Dermis microvascular lymphatic vessel endothelial cell (primary cell): ENCODE measurements at places on chromosomes 5 and 9.
A peak's percentile ranks its signal among the peaks of the same experiment; 100 is the strongest.

- peak; percentile 56 for DNase-seq
These were observed 81.2 kb upstream of the CCDC112 start for GRCh38 chr5:115377468-115378217.

DNA sequence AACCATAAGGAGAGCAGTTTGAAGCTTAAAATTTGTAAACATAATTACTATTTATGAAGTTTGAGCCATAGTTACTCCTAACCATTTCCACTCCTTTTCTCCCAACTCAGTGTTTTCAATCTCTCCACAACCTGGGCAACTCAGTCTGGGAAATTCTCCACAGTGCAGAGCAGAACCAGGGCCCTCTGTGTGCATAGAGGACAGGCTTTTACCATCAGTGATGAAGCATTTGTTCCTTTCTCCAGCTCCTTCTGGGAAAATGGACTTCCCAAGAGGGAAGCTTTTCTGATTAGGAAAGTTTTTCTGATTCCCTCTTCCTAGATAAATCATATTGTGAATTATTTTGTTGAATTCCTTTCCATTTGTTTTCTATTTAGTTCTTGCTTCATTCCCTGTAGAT is 132.3 kb upstream of the MPDZ start:
- DNase-seq = no peak

DNA sequence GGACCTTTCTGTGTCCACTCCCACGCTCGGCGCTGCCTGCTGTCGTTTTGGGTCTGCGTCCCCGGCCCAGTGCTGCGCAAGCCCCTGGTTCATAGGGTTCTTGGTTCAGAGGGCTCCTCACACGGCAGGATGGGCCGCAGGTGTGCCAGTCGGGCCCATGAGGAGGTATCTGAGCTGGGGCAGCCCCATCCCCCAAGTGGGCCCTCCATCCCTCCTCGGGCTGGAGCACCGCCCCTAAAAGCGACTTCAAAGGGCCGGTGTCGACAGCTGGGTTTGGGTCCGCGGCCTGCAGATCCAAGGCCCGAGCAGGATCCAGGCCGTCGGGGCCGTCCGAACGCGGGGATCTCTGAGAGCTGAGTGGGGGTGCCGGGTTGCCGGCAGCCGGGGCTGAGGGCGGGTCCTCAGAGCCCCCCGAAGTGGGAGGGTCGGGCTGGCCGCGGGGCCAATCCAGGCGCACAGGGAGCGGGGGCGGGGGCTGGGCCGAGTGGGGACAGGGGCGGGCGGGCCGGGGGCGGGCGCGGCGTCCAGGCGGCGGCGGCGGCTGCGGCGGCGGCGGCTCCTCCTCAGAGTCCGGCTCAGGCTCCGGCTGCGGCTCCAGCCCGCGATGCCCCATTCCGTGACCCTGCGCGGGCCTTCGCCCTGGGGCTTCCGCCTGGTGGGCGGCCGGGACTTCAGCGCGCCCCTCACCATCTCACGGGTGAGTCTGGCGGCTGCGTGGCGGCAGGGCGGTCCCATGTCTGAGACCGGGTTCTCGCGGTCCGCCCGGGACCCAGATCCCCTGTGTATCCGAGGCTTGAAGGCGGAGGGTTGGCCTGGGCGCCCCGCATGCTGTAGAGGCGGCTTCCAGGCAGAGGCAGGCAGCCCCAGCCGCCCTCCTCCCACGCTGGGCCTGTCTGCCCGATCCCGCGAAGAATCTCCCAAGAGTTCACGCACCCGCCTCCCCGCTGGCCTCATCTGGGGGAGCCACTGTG is at the start of gene PDLIM4:
Gene PDLIM4 (plus strand): TSS at position 566 of the 971 bp plus-strand sequence. CDS start 39 bp downstream, at position 605.
- peak; percentile 61 for DNase-seq

DNA sequence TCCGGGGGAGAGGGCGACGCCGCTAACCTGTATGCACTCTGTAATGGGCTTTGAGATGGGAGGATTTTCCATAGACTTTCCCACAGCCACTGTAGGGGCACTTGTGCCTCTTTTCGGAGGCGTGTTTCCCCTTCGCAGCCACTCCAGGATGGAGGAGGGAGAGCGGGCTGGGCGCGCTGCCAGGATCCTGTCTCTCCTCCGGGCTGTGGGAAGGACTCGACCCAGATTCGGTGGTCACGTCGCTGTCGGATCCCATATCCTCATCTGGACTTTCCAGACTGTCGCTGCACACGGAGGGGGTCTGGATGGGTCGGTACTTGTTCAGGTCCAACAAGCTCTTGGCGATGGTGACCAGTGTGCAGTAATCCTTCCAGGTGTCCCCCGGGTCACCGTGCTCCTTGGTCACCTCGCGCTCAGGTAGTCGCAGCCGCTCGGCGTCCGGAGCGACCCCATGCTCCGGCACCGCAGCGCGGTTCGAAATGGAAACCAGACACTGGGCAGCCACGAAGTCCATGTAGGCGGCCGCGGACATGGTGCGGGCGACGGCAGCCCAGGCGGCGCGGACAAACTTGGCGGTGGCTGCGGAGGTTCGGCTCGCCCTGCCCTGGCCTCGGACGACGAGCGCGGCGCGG is 1.5 kb downstream of the KLF9 start:
- peak; percentile 86 for DNase-seq

- DNase-seq = no peak
These were observed 81.1 kb downstream of the SEC61B start for GRCh38 chr9:99303177-99303576.

- peak; percentile 46 for DNase-seq
These were observed 161.9 kb downstream of the ARHGAP26 start for GRCh38 chr5:142931896-142932686.

DNA sequence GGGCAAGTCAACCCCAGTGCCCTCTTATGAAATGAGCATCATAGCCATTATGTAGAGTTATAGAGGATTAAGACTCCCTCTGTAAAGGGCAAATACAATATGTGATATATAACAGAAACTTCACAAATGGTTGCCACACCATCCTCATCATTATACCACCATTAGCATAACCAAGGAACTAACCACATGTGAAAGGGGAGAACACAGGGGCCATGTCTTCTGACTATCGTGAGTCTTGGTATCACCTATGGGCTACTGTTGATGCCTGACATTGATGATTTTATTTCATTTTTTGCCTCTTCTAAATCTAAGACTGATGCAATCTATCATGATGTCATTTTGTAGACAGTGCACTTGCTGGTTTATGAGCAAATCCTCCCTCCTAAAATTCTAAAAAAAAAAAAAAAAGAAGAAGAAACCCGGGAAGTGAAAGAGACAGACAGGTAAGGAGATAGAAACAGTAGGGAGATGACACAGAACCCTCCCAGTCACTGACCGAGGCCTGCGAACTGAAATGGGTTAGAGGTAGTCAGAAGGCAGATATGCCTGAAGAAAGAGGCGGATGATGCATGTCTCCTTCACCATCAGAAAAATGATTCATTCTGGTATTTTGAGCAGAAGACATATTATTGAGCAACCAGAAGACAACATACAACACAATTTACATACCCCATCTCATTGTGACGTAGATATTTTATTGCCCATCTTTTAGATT is 266.0 kb downstream of the DMAC1 start:
- DNase-seq = no peak

GRCh38 chr5:141040771-141041426 is 10.3 kb upstream of the PCDHB1 start:
- peak; percentile 55 for DNase-seq

GRCh38 chr5:31478901-31479300 is 53.0 kb downstream of the DROSHA start:
- DNase-seq = no peak

GRCh38 chr5:122286541-122286940 is 25.5 kb upstream of the SNCAIP start:
- DNase-seq = no peak
